ENCODE measurements at places on chromosomes 7 and 10. TPM values are rescaled to one million over a fixed set of nuclear protein-coding genes. Genes with fewer than 3 reads are reported as not detected.

DNA sequence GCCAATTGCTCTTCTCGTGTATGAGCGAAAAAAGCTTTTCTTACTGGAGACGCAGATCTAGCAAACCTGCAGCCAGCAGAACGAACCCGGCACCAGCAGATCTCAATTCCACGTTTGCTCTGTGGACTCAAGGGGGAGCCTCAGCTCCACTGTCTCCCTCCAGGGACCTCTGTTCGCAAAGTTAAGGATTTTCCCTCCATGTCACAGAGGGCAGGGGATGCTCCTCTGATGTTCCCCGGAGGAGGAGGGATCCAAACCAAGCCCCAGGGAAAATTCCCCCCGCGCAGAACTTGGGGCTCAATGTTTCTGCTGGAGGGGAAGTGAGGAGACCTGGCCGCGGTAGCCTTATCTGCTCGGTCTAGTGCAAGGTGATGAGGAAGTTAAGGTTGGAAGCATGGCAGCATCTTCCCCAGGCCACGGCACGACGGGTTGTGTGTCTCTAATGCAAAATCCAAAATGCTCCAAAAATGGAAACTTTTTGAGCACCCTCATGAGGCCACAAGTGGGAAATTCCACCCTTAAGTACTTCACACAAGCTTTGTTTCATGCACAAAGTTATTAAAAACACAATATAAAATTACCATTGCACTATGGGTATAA lies 9.0 kb downstream of the IQCE start:
- no peak for DNase-seq

The TRPV5 gene
- total RNA-seq = not detected

GRCh38 chr10:63409465-63410027 lies 56.2 kb downstream of the JMJD1C start:
- DNase-seq = no peak

GRCh38 chr10:74672430-74673165 lies 153.8 kb upstream of the KAT6B start:
- DNase-seq = no peak

The CRTAC1 gene
- total RNA-seq = not detected

- no peak for DNase-seq
Observed at GRCh38 chr7:142025896-142026295, 30.2 kb downstream of the MGAM start.

GRCh38 chr7:53541475-53541874 lies 506.0 kb downstream of the POM121L12 start:
- no peak for DNase-seq

DNA sequence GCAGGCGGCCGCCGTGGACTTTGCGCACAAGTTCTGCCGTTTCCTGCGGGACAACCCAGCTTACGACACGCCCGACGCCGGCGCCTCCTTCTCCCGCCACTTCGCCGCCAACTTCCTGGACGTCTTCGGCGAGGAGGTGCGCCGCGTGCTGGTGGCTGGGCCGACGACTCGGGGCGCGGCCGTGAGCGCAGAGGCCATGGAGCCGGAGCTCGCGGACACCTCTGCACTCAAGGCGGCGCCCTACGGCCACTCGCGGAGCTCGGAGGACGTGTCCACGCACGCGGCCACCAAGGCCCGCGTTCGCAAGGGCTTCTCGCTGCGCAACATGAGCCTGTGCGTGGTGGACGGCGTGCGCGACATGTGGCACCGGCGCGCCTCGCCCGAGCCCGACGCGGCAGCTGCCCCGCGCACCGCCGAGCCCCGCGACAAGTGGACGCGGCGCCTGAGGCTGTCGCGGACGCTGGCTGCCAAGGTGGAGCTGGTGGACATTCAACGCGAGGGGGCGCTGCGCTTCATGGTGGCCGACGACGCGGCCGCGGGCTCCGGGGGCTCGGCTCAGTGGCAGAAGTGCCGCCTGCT lies 14.1 kb downstream of the SH2B2 start:
- no peak for DNase-seq

The KCP gene
- 0.10 TPM for total RNA-seq

GRCh38 chr10:79070606-79071395 lies 2.0 kb downstream of the ZMIZ1 start:
- DNase-seq = peak; percentile 28

The GLRX3 gene
- 142 TPM for total RNA-seq

DNA sequence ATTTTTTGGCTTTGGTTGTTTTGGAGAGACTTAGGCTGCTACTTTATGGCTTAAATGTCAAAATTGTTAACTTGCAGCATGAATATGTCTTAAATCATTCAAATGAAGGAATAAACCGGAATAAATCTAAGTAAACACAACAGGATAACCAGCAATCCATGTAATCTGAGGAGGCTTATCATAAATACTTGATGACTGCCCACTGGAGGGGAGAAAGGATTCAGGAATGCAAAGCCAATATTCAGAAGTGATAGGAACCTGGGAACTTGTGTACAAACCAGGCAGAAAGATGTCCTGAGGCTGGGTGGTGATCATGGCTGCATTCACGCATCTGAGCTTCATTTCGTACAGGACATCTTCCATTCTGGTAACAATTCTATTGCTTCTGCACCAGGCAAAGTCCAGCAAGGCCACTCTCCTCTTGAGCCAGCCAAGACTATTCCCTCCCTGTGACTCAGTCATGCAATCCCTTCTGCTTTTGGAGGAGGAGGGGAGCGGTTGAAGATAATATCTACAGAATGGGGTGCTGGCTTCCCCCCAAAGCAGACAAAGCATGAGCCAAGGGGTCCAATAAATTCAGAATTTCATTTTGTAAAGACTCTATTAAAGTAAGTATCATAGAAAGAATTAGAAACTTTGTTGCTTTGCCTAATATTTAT lies 374.5 kb downstream of the PHTF2 start:
- no peak for DNase-seq

- peak; percentile 71 for DNase-seq
Observed at GRCh38 chr10:124539935-124540641, 78.5 kb downstream of the LHPP start.

- DNase-seq = no peak
Observed at GRCh38 chr7:128875523-128875948, 12.9 kb downstream of the ATP6V1F start.

The OR6B1 gene
- not detected for total RNA-seq

DNA sequence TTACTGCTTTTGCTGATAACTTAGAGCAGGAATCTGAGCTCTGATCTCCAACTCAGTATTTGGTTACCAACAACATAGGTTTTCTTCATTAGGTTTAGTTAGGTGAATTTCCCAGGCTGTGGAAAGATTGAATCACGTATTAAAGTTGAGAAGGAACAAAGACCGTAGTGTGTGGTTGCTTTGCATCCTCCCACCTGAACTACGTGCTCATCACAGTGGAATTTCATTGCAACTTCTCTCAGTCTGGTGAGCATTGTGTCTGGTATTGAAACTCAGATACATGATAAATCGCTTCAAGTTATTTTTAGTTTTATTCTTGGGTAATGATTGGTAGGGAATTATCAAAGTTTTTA lies 139.4 kb upstream of the AKR1E2 start:
- DNase-seq = peak; percentile 13

GRCh38 chr10:10222304-10222841 lies 795.3 kb upstream of the CELF2 start:
- no peak for DNase-seq

DNA sequence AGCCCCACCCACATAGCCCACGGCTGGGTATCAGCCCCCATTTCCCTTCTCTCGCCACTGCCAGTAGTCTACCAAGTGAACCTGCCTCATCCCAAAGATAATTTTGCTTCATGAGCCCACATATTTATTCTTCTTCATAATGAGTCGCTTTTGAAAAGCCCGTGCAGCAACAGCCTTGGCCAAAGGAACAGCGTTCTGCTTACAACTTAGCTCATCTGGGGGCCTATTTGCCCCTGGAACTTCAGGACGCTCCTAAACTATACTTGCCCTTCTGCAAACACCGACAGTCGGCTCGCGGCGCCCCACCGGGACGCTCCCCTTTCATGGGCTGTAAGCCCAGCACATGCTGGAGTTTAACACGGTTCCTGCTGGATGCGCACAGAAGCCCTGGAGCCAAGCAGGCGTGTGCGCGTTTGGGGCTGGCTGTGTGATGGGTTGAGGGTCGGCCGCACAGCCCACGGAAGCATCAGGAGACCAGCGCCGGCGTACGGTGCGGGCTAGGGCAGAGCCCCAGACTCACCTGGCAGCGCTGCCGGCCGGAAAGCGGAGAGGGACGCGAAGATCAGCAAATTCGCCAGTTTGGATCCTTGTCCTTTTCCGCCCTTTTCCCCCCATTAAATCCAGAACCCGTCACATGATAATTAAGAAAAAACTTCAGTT lies 370 bp downstream of the TMEM60 start:
- DNase-seq = no peak

- no peak for DNase-seq
Observed at GRCh38 chr7:1344421-1344820, 111.7 kb downstream of the UNCX start.

The H2AZ2 gene
- total RNA-seq = 305 TPM

DNA sequence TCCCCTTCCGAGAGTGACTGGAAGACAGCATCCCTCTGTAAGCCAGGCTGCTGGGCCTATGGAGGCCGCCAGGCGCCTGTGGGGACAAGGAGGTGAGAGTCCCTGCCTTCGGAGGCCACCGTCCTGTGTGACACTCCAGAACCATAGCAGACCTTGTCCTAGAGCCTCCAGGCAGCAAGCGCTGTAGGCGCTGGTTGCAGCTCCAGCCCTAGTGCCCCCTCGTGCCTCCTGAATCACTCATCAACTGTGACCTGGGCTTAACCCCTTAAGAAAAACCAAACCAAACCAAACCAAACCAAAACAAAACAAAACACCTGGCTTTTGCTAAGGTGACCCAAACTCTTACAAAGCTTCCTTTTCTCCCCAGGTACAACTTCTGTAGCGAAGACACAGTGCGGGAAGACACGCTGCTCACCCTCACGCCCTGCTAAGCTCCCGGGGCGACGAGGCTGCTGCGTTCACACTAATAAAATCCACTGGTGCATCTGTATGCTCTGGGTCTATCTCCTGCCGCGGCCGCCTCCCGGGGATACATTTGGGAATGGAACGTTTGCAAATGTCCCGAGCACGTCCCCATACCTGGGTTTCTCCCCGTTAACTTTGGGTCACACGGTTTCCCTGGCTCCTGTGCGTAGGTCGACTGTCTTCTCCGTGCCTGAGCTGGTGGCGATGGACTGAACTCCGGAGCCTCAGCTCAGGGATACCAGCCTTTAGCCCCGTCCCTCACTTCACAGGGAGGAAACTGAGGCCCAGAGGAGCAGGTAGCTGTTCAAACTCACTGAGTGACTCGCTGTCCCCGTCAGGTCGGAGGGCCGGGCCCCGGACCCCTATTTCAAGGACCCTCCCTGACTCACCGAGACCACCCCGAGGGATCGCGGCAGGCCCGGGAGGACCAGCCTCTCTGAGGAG lies 11.8 kb upstream of the PNLIPRP2 start:
- DNase-seq = no peak

DNA sequence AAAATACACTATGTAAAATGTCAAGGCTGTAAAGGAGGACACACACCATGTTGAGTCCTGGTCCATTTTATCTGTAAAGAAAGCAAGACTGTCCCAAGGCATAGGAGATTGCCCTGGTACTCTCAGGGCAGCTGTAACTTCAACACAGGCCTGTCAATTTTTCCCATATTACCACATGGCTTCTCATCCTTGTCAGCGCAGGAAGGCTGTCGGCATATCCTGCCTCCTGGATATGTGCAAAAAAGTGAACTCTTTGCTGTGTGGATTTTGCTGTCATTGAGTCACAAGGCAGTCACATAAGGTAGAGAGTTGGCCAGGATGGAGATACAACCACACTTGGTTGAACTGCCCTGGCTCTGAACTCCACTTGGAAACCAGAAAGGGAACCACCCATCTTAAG lies 8.7 kb downstream of the DUSP5 start:
- DNase-seq = no peak

- DNase-seq = no peak
Observed at GRCh38 chr7:107644309-107644974, 16.2 kb upstream of the SLC26A4 start.

DNA sequence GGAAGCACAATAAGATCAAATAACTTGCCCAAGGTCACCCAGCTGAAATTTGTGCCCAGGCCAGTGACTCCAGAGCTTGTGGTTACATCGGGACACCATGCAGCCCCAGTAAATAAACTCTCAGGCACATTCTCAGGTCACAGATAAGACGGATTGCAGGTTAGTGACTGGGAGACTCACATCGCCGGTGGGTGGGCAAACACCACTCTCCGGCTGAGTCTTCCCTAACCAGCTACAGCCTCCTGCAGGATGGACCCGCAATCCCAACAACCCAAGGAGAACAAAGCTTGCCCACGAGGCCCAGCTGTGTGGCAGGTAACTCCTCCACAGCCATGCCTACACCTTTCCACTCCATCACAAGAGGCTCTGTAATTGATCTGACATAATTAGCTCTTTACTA lies 81.7 kb upstream of the EFCAB10 start:
- DNase-seq = no peak

DNA sequence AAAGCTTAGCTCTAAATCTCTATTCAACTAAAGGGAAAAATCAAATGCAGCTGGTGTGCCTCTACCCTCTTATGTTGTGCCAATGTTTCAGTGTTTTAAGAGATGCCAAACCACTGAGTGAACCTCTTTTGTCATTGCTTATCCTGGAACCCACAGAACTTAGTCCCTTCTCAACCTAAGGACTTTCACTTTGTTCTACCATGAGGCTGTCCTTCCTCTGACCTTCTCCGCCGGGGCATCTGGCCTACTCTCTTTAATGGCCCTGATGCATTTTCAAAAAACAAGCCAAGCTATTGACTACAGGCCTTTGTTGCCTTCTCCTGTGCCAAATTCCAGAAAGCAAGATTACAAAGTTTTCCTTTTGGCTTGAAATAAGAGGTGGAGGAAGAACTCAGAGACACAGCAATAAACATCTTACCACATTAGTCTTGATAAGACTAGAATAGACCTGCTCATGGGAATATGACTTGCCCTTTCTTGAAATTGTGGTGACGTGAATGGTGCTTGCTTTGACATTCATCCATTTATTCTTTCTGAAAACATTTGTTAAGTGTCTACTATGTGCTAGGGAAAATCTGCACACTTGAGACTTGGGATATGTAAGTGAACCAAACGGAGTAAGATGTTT lies 253.2 kb upstream of the SMIM30 start:
- no peak for DNase-seq

GRCh38 chr10:2989292-2989947 lies 77.9 kb upstream of the PFKP start:
- DNase-seq = no peak

All from activated naive CD8-positive, alpha-beta T cell treated with anti-CD3 and anti-CD28 coated beads for 36 hours (primary cell).